ENCODE measurements at places on chromosomes 2 and 18.

DNA sequence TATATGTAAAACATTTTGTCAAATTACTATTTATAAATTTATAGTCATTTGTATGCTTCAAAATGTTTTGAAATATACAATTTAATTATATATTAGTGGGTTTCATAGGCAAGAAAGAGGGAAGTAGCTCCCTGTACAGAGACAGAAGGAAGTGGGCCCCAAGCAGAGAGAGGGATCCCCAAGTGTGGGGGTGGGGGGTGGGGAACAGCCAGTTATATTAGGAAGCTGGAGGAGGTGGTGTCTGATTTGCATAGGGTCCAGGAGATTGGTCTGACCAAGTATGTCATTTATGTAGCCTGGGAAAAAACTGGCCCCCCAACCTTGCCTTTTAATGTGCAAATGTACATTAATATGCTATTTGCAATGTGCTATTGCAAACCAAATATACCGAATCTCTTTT lies 76.5 kb upstream of the ZSWIM2 start:
- DNase-seq = no peak

- no peak for DNase-seq
Measured at GRCh38 chr18:37012452-37012851, 183.5 kb downstream of the KIAA1328 start.

GRCh38 chr2:191014653-191015020 lies 666 bp upstream of the STAT1 start:
- DNase-seq = no peak

DNA sequence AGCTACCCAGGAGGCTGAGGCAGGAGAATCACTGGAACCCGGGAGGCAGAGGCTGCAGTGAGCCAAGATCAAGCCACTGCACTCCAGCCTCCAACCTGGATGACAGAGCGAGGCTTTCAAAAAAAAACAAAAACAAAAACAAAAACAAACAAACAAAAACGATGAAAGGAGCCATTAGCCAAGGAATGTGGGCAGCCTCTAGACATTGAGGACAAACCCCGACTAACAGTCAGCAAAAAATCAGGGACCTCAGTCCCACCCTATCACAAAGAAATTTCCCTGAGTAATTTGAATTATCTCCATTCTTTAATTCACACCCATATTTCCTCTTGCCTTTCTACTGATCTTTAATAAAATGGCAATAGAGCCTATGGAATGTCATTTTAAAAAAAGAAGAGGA lies 75.8 kb downstream of the MBD2 start:
- no peak for DNase-seq

DNA sequence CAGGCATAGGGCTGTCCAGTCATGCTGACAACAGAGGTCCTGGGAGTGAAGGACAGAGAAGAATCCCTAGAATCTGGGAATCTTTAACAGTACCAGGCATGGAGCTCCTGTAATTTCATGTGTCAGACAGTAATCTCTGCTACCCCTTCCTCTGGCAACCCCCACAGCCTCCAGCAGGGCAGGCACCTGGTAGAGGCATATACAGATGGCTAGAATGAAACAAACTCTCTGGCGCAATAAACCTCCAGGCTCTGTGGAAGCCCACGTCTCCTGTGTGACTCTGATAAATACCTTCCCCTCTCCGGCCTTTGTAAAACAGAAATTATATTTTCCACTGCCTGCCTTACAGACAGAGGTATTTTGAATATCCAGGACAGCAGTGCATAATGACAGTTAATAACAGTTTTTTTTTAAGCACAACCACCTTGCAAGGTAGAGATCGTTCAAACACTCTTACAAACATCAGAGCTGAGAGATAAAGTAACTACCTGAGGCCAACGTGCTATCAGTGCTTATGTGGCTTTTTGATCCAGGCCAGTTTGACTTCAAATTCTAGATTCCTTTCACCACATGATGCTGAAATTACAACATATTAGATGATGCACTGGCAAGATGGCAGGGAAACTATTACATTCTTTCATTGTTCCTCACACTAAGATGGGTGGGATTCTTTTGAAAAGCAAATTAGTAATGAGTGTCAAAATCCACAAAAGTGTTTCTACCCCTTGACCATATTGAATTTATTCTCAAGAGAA lies 47.7 kb upstream of the TMEM247 start:
- DNase-seq = no peak

DNA sequence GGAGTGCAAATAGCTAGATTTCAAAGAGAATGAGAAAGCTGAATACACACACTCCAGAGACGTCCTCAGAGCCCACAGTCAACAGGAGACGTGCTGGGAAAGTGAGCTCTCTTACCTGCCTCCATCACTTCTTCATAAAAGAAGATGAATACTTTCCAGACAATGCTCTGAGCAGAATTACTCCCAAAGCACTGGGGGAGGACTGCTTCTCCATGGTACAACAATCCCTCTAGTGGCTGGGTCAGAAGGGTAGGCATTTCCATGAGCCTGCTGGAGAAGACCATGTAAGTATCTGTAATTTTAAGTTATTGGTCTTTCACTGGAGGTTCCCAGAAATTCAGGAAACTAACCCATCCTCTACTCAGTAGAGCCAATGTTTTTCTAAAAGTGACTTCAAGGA lies 190.3 kb downstream of the RBM43 start:
- no peak for DNase-seq

DNA sequence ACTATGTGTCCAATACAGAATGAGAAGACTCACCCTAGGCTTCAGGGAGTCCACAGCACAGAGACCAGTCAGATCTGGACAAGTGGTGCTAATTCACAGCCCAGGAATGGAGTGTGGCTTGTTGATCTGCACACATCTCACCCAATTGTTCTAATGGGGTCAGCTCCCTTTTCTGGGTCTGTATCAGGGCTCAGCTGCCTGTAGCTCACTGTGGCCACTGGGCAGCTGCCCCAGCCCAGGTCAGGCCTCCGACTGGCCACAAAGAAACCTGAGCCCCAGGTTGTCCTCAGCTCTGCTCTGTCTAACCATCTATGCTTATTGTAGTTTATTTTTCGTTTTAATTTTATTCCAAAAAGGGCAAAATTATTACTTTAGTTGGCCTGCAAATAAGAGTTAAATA lies 202.3 kb upstream of the RAB6C start:
- DNase-seq = no peak

DNA sequence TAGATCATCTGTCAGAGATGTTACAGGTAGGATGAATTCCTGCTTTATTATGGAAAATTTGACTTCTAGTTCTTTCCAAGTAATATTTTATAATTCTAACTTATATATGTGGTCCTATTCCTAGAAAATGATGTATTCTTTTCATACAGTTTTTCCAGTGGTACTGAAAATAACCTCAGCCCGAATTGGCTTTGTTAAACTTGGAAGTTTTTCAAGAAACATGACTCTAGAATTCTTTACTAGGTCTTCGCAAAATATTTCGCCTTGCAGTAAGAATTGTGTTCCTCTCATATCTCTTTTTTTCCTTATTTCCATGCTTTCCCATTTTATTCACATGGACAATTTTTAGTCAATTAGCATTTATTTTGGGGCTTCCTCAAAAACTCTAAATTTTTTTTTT lies 60.5 kb downstream of the BMPR2 start:
- no peak for DNase-seq

DNA sequence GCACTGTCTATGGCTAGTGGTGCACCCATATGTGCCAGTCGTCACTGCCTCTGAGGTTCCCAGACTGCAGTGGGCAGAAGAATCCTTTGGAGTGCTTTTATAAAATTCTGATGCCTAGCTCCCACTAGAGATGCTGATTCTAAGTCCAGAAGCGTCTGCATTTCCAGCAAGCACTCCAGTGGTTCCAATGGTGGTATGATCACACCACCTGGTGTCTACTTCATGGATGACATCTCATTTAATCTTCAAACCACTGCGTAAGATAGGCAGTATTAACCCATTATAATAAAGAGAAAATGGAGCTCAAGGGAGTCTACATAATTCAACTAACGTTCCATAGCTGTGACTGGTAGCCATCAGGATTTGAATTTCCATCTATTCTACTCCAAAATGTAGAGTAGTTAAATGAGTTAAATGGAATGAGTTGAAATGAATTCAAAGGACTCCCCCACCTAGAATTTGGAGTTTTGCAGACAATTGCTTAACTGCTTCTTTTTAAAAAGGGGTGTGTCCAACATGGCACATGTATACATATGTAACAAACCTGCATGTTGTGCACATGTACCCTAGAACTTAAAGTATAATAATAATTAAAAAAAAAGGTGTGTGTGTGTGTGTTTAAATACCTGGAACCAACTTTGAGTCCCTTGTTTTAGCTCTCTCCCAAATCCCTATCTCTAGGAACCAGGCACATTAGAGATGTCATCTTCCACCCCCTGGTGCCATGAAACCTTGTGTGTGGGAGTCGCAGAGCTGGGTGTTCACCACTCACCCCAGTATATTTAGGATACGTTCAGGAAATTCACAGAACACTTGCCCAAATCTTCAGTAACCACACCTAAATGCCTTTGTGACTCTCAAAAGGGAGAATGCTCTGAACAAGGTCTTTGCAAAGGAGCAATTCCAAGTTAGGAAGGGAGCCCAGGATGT lies 14.1 kb downstream of the LAMA3 start:
- no peak for DNase-seq

- DNase-seq = no peak
Measured at GRCh38 chr2:169260246-169260645, 102.1 kb downstream of the LRP2 start.

- no peak for DNase-seq
Measured at GRCh38 chr2:451495-451894, 163.6 kb upstream of the ALKAL2 start.

DNA sequence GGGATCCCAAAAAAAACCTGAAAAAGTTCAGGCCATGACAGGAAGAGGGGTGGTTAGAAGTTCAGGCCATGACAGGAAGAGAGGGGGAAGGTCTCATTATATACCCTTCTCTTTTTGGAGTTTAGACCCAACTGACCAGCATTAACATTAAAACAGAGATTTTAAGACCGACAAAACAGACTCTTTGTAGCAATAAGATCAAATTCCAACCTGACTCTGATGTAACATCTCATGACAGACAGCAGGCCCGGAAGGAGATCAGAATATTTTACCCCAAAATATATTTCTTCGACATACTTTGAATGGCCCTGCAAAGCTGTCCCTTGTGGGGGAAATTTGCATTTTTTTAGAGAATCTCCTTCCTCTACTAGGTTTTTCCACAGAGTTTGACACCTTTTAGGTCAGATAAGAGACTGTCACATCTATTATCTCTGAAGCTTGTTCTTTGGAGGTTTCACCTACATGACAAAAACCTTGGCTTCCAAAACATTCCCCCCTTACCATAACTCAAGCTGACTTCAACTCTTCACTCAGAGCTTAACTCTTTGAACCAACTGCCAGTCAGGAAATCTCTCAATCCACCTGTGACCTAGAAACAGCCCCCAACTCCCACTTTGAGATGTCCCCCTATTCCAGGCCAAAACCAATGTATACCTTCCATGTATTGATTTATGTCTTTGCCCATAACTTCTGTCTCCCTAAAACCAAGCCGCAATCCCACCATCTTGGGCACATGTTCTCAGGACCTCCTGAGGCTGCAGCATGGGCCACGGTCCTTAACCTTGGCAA lies 51.0 kb upstream of the B3GNT2 start:
- no peak for DNase-seq

DNA sequence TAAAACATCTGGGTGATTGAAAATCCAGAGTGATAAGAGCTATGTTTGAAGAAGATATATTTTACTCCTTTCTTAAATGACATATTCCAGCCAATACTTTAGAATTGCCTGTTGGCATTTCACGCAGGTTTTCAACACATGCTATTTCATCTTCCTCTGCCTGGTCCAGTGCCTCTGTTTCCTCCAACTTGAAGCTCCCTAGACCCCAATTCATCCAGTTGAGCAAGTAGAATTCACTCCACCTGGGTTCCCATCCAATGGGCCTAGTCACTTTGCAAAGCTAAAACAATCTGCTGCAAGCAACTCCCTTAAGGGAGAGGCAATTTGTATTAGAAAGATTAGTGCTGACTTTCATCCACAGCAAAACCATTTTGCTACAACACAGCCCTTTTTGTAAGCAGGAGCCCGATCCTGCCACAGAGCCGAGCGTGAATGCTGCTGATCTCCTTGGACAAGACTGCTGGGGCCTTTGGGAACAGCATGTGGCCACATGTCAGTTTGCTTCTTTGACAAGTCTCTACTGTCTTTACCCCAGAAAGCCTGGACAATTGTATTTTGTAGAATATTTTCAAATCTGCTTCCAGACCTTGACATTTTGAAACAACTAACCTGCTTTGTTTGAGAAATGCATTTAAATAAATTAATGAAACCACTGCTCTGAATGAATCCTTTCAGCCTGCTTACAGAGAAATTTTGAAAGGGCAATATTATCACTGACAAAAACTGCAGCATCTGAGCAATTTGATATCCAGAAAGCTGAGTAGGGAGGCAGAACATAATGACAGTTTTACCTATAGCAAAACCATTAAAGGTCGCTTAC lies 259.1 kb downstream of the TDRD15 start:
- no peak for DNase-seq

GRCh38 chr18:77551055-77551454 lies 301.4 kb downstream of the GALR1 start:
- DNase-seq = no peak

GRCh38 chr2:196293751-196294515 lies 122.6 kb upstream of the STK17B start:
- DNase-seq = no peak

DNA sequence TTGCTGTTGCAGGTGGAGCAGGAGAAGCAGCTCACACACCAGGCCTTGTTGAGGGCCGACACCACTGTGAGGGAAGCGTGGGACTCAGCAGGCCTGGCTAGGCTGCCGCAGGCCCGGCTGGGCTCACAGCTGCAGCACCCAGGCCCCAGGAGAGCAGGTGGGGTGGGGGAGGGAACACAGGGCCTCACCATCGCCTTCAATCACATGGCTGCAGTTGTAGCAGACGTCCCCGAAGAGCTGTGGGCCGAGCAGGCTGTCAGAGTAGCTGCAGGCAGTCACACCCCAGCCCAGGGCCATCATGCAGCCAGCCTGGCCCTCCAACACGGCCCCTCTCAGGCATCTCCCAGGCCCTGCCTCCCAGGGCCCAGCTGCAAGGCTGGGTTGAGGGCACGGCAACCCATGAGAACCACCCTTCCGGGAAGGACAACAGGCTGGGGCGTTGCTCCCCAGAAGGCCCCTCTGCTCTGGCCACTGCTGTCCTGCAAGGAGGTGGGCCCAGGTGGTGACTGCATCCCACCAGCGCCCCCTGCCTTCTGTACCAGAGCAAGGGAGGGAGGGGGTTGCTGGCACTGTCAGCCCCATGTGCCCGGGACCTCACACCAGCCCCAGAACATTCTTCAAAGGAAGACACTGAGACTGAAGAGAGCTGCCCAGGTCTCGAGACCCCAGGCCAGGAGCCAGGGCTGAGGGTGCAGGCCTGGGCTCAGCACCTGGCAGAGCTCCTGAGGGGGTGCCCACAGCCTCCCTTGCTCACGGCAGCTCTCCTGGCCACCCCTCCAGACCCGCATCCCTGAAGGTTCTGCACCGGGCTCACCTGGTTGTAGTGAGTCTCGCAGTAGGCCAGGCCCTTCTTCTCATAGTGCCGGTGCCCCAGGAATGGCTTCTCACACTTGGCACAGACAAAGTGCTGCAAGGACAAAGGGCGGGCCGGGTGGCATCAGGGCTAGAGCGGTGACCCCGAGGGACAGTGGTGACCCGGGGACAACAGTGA lies 5.6 kb upstream of the GPR17 start:
- no peak for DNase-seq

GRCh38 chr18:57930476-57930875 lies 113.5 kb upstream of the NEDD4L start:
- DNase-seq = no peak

GRCh38 chr2:209648714-209649113 lies 122.9 kb upstream of the UNC80 start:
- DNase-seq = no peak

Measured in activated CD8-positive, alpha-beta memory T cell treated with anti-CD3 and anti-CD28 coated beads for 4 hours (primary cell).